SK-N-MC (cell line): ENCODE measurements at places on chromosomes 1 and 21.

- no peak for DNase-seq
Measured at GRCh38 chr1:8419172-8419571, 101.3 kb downstream of the SLC45A1 start.

- DNase-seq: no peak
Measured at GRCh38 chr1:2135941-2136340, 58.6 kb downstream of the FAAP20 start.

DNA sequence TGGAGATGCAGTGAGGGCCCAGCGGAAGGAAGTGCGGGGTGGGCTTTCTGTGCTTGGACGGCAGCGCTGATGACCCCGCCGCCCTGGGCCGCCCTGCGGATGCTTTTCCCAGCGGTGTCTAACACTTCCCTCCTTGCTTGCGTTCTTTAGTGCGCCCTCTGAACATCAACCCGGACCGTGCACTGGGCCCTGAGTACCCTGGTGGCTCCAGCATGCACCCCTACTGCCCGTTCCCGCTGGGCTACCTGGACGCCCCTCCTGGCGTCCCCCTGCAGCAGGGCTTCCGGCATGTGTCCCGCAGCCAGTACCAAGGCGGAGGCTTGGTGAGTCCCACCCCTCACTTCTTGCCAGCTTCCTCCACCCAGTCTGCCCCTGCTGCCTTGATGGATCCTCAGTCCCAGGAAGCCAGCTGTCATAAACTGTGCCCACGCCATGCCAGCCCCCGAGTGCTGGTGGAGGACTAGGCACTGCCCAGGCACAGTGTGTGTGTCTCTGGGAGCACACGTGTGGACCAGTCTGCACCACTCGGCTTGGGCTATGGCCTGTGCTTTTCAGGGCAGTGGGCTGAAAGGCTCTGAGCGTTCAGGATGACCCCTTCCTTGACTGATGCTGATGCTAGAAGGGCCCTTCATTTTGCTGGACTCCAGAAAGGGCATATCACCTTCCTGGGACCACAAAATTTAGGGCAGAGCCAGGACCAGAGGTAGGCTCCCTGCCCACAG, 2.3 kb downstream of the DMRTB1 start:
- no peak for DNase-seq

- no peak for DNase-seq
Measured at GRCh38 chr1:153396461-153396860, 5.6 kb upstream of the S100A8 start.

DNA sequence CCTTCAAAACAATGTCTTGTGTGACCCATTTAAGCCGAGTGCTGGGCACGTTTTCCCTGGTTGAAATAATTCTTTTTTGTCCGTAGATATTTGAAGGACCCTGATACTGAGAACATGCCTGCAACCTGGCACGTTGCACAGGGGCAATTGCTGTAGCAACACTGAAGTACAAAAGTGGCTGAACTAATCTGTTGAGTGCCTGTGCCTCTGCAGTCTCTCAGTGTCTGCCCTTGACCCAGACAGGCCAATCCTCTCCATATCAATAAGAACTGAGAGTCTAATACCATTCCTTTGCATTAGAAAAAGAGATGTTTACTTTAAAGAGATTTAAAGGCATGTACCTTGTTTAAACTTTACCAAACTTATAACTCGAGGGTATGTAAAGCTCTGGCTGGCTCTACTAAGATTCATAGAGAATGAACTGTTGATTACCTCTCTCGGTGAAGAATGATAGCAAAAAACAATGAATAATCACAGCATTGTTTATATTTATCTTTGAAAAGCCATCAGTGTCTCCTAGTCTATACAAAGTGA, 2.4 kb downstream of the GREM2 start:
- DNase-seq: no peak

GRCh38 chr1:101497881-101498559, 261.2 kb downstream of the S1PR1 start:
- DNase-seq: no peak

DNA sequence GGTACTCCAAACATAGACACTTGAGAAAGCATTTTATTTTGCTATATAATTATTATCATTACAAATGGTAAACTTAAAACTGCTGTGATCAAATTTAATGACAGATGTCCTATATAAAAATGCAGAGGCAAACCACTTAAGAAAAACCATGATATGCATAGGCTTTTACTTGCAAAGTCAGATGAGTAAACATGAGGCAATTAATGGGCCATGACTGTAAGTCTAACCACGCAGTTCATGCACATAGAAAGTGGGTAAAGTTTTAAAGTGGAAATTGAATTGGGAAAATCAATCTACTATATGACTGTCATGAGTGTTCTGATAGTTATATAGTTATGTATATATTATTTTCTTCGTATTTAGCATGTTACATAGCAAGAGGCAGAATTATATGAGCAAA, 219.2 kb downstream of the PTPRC start:
- no peak for DNase-seq

- DNase-seq: no peak
Measured at GRCh38 chr1:21734526-21734925, 48.4 kb downstream of the USP48 start.

- no peak for DNase-seq
Measured at GRCh38 chr1:31789259-31790065, 25.3 kb upstream of the ADGRB2 start.

GRCh38 chr1:236064674-236065508, at the start of gene NID1:
NID1 (minus strand) TSS chr1:236065090; CDS start chr1:236065079, 11 bp downstream.
- no peak for DNase-seq

- DNase-seq: peak; percentile 75
Measured at GRCh38 chr1:107829036-107829770, 135.8 kb downstream of the VAV3 start.

- no peak for DNase-seq
Measured at GRCh38 chr1:154791292-154792166, 78.6 kb downstream of the KCNN3 start.

- DNase-seq: peak; percentile 5
Measured at GRCh38 chr1:148293651-148294050, 141.6 kb upstream of the NBPF11 start.

- DNase-seq: no peak
Measured at GRCh38 chr1:79090985-79091384, 84.5 kb upstream of the ADGRL4 start.

GRCh38 chr1:25246600-25247023, 642 bp downstream of the RSRP1 start:
- no peak for DNase-seq

DNA sequence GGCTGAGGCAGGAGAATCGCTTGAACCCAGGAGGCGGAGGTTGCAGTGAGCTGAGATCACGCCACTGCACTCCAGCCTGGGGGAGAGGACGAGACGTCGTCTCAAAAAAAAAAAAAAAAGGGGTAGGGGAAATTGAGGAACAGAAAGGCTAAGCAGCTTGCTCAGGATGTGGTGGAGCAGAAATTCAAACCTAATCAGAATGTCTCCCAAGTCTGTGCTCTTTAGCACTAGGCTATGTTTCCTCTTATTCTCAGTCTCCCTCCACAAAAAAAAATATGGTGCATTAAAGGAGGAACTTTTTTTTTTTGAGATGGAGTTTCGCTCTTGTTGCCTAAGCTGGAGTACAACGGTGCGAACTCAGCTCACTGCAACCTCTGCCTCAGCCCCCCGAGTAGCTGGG, 114.2 kb downstream of the SLC16A1 start:
- DNase-seq: no peak

- DNase-seq: no peak
Measured at GRCh38 chr1:166975361-166976129, at the start of gene ILDR2. ILDR2 (minus strand) TSS chr1:166975540; CDS start chr1:166975268, 272 bp downstream.

DNA sequence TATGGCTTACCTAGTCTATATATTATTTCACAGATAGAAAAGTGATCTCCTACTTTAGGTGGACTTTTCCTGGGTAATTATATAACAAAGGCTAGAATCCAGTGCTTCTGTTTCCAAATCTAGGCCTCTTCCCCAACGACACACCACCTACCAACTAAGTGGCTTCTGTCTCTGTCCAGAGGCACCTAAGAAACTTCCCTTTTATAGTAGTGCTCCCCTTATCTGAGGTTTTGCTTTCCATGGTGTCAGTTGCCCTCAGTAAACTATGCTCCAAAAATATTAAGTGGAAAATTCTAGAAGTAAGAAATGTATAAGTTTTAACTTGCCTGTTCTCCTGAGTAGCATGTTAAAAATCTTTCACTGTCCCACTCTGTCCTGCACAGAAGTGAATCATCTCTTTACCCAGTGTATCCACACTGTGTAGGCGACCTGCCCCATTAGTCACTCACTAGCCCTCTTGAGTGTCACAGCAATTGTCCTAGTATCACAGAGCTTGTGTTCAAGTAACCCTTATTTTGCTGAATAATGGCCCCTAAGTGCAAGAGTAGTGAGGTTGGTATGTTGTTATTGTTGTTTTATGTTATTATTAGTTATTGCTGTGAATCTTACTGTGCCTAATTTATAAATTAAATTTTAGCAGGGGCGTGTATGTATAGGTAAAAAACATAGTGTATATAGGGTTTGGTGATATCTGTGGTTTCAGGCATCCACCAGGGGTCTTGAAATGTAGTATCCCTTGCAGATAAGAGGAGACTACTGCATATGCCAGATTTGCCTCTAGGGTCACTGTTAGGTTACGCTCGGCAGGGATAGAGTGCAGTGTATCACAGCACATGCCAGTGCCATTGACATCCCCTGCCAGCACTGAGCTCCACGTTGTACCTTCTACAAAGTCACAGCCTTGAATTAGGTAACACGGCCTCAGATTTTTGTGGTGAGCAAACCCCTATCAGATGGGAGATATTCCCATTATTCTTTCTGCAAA, 14.7 kb upstream of the CD53 start:
- no peak for DNase-seq

GRCh38 chr21:36316872-36317484, 3.0 kb upstream of the MORC3 start:
- DNase-seq: no peak

- no peak for DNase-seq
Measured at GRCh38 chr1:86915737-86916235, 1.4 kb downstream of the HS2ST1 start.

GRCh38 chr1:17246971-17247370, 1.9 kb upstream of the PADI3 start:
- DNase-seq: no peak

DNA sequence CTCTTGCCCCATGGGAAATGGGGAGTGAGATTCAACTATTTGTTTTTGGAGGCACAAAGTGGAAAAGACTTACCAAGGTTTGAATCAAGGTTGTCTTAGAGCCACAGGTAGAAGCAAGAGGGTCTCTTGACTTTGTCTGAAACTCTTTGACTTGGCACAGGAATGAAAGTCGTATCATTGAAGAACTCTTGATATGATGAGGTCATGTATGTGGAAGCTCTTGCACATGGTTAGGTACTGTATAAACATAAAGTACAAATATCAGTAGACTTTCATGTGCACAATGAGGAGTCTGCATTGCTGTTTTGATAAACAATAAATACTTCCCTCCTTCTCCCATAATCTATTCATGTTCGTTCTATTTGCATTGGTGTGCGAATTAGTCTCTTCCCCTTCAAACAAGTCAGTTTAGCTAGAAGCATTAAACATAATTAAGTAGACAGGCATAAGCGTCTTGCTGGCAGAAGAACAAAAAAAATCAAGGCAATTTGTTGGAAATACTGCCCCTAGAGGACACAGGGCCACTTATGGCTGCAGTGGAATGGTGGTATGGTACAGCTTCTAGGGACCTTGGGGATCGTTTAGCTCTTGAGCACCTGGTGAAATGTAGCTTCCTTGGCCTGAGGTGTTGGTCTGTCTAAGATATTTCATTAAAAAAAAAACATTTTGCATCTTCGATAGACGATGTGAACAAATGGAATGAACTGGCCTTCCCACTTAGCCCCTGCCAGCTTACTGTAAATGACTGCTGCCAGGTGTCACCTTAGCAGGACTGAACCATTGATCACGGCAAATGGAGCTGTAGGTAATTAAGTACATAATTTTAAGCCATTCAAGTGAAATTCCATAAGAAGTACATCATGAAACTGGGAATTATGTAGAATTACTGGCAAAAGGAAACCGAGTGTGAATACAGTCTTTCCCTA, 218.0 kb upstream of the GALNT2 start:
- no peak for DNase-seq

- no peak for DNase-seq
Measured at GRCh38 chr1:18348354-18348753, 132.4 kb upstream of the KLHDC7A start.

GRCh38 chr1:174068000-174068399, 45.8 kb upstream of the RC3H1 start:
- DNase-seq: no peak

- DNase-seq: no peak
Measured at GRCh38 chr1:91609551-91609950, 108.9 kb downstream of the CDC7 start.

DNA sequence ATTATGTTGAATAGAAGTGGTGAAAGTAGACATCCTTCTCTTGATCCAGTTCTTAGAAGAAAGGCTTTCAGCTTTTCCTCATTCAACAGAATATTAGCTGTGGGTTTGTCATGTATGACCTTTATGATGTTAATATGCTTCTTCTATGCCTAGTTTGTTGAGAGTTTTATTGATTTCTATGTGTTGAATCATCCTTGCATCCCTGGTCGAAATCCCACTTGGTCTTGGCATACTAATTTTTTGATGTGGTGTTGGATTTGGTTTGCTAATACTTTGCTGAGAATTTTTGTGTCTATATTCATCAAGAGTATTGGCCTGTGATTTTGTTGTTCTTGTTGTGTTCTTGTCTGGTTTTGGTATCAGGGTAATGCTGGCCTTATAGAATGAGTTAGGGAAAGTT, 20.9 kb downstream of the CD55 start:
- DNase-seq: no peak

DNA sequence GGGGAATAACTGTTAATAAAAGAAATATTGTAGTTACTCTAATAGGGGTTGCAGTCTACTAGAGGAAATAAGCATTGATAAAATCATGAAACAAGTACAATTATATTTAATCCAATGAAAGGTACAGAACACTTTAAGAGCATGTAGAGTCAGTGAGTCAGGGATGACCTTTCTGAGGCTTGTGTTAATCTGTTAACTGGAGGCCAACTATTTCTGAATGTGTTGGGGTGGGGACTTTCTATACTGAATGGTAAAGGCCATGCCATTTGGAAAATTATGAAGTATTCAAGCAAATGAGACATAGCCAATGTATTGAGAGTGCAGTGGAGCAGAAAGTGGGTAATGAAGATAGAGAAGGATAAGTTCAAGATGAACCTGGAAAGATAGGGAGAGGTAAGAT, 646.2 kb downstream of the ADGRL2 start:
- DNase-seq: no peak

GRCh38 chr1:77975386-77975785, 3.5 kb downstream of the FUBP1 start:
- DNase-seq: no peak

DNA sequence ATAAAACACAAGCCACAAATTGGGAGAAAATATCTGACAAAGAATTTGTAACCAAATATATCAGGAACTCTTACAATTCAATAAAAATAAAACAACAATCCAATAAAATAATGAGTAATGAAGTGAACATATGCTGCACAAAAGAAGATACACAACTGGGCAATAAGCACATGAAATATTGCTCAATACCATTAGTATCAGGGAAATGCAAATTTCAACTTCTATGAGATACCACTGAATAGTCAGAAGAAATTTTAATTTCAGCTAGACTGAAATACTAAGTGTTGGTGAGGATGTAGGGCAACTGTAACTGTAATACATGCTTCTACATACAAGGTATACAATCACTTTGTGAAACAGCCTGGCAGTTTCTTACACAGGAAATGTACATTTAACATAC, 7.4 kb upstream of the ARHGAP29 start:
- DNase-seq: no peak
